ENCODE measurements at places on chromosomes 2 and 18.
A peak's percentile ranks its signal among the peaks of the same experiment; 100 is the strongest.

- H3K36me3 ChIP-seq = no peaks in the 10 kb centered on the region
- H3K4me3 ChIP-seq = no peak overlapping the region
- no peaks in the 10 kb centered on the region for H3K4me1 ChIP-seq
- H3K27me3 ChIP-seq = peaks cover 34% of the 10 kb centered on the region
These were observed 6.7 kb upstream of the B3GNT7 start for GRCh38 chr2:231388725-231389346.

- H3K27me3 ChIP-seq = no peaks in the 10 kb centered on the region
- no peak for DNase-seq
- H3K4me1 ChIP-seq = no peaks in the 10 kb centered on the region
- H3K36me3 ChIP-seq = no peaks in the 10 kb centered on the region
These were observed 203.3 kb upstream of the SPOPL start for GRCh38 chr2:138298120-138298814.

DNA sequence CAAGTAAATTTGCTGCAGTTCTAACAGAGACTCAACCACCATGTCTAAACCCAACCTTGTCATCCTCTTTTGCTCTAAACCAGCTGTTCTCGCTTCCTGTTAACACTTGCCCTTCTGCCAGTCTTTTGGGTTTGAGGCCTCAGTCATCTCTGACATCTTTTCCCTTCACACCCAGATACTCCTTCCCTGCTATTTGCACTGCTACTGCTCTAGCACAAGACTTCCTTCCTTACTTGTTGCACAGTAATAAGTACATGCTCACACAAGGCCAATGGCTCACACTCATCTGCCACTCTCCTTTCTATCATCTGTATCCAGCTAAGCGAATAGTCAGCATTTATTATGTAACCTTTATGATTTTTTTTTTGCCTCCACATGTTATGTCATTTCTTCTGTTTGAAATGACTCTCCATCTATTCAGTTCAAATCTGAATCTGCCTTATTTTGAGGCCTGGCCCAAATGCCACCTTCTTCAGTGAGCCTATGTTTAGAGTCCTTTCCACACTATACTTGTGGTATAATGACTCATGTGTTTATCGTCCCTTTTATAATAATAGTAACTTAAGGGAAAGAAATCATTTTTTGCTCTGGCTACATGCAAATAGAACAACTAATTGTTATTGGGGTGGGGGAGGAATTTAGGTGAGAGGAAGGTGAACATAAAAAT lies 22.5 kb upstream of the CDKL4 start:
- H3K27me3 ChIP-seq = no peaks in the 10 kb centered on the region
- no peak overlapping the region for H3K4me3 ChIP-seq
- H3K4me1 ChIP-seq = peaks cover 7% of the 10 kb centered on the region
- H3K36me3 ChIP-seq = no peaks in the 10 kb centered on the region
- peak overlapping the region; percentile 46 for H3K27ac ChIP-seq

- no peaks in the 10 kb centered on the region for H3K4me1 ChIP-seq
- no peak for DNase-seq
- no peak overlapping the region for H3K27ac ChIP-seq
- H3K27me3 ChIP-seq = peaks cover 10% of the 10 kb centered on the region
- no peak overlapping the region for H3K4me3 ChIP-seq
These were observed 26.4 kb upstream of the PKDCC start for GRCh38 chr2:42021464-42021863.

- H3K27me3 ChIP-seq = no peaks in the 10 kb centered on the region
- no peak overlapping the region for H3K27ac ChIP-seq
- H3K4me3 ChIP-seq = no peak overlapping the region
- no peak for DNase-seq
- no peaks in the 10 kb centered on the region for H3K36me3 ChIP-seq
These were observed 433.1 kb upstream of the MAP2 start for GRCh38 chr2:208990716-208991115.

DNA sequence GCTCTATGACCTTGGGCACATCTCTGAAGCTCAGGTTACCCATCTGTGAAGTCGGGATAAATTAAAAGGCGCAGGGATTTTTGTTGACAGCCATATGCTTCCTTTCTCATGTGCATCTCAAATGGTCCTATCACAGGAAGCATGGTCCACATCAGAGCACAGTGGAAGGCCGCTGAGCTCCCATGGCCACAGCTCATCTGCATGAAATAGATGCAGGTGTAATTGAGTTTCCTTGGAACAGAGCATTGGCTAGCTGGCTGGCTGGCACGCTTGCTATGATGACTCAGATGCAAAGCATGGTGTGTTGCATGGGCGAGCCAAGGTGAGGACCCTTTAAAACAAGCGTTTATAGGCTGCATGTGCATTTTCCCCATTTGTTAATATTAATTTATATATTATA lies 79.3 kb downstream of the TXNL1 start:
- H3K4me3 ChIP-seq = no peak overlapping the region
- DNase-seq = no peak
- no peaks in the 10 kb centered on the region for H3K36me3 ChIP-seq
- H3K27ac ChIP-seq = no peak overlapping the region
- H3K4me1 ChIP-seq = no peaks in the 10 kb centered on the region

GRCh38 chr2:131040661-131041401 lies 52.4 kb downstream of the FAM168B start:
- peak overlapping the region; percentile 12 for H3K27ac ChIP-seq
- H3K4me1 ChIP-seq = peaks cover 15% of the 10 kb centered on the region
- H3K27me3 ChIP-seq = no peaks in the 10 kb centered on the region
- H3K4me3 ChIP-seq = peak overlapping the region; percentile 58

- no peaks in the 10 kb centered on the region for H3K36me3 ChIP-seq
- no peaks in the 10 kb centered on the region for H3K27me3 ChIP-seq
- no peak overlapping the region for H3K27ac ChIP-seq
- DNase-seq = no peak
These were observed 21.2 kb upstream of the SLC14A1 start for GRCh38 chr18:45702708-45703265.

DNA sequence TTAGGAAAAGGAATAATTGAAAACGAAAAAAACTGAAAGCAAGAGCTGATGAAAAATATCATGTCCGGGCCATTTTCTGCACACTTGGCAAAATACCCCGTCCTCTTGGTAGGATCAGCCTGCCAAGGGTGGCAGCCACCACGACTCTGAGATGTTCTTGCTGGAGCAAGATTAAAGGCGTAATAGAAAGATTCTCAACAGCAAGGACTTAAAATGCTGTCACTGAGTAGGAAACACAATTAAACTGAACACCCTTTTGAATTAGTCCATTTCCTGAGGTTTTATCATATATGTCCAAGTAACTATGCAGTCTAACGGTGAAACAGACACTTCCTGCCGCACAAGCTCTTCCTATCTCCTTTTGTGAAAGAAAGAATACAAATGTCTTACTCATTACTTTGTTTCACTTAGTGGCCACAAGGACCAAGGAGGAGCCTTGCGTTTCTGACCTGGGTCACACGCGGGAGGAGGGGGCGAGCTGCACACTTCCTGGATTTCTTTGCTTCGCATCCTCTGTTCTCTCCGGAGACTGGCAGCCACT lies 222.7 kb downstream of the PIEZO2 start:
- H3K27me3 ChIP-seq = no peaks in the 10 kb centered on the region
- no peaks in the 10 kb centered on the region for H3K36me3 ChIP-seq
- DNase-seq = no peak

DNA sequence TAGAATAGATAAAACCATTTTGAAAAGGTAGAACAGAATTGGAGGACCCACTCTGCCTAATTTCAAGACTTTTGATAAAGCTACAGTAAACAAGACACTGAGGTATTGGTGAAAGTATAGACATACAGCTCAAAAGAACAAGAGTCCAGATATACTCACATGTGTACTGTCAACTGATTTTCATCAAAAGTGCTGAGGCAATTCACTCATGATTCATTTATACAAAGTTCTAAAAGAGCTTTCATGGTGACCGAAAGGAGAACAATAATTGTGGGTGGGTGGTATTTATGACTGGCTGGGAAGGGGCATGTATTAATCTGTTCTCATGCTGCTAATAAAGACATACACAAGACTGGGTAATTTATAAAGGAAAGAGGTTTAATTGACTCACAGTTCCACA lies 7.3 kb downstream of the MAP4K3 start:
- H3K4me1 ChIP-seq = no peaks in the 10 kb centered on the region
- no peaks in the 10 kb centered on the region for H3K27me3 ChIP-seq
- DNase-seq = no peak
- H3K36me3 ChIP-seq = no peaks in the 10 kb centered on the region
- no peak overlapping the region for H3K4me3 ChIP-seq

GRCh38 chr2:113061241-113061640 lies 2.2 kb downstream of the IL36RN start:
- no peaks in the 10 kb centered on the region for H3K4me1 ChIP-seq
- no peak overlapping the region for H3K27ac ChIP-seq
- H3K4me3 ChIP-seq = no peak overlapping the region
- DNase-seq = no peak
- H3K36me3 ChIP-seq = no peaks in the 10 kb centered on the region

Data from T-cell (primary cell).